ENCODE measurements at places on chromosomes 12 and 14.

DNA sequence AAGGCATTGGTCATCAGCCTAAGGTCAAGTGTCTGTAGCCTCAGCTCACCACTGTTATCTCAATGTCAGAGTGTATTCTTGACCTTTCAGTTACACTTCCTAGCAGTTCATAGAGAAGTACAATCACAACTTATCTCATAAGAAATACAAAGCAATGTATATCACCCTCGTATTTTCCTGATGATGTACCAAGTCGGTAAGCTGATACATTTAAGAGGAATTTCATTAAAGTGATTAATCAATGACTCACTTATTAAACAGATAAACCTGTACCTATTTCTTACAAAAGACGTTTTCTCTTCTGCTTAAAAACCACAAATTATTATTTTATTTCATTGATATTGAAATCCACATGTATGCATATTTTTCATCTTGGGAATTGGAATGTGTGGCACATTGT is 3.9 kb upstream of the PRB3 start:
- no peak for DNase-seq

GRCh38 chr12:31712877-31713276 is 15.9 kb downstream of the AMN1 start:
- no peak for DNase-seq

- no peak for DNase-seq
These were observed 201.3 kb downstream of the GPHN start for GRCh38 chr14:66709291-66709690.

- DNase-seq: no peak
These were observed 16.7 kb downstream of the HRK start for GRCh38 chr12:116864371-116865160.

GRCh38 chr14:76320486-76320885 is 55.5 kb upstream of the ESRRB start:
- DNase-seq: no peak

DNA sequence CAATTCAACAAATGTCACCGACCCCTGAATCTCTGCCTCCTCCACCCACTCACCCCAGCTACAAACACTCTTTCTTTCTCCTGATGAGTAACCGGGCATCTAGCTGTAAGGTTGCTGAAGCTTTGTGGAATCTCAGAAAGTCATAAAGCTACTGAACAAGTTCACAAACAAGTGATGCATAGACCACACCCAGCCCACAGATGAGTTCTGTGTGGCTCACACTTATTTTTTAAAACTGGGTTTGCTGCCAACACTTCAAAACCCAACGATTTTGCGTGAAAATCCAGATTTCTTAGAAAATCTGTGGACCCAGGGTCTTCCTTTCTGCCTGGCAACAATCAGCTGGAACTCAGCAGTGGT is 96.1 kb downstream of the APAF1 start:
- no peak for DNase-seq

DNA sequence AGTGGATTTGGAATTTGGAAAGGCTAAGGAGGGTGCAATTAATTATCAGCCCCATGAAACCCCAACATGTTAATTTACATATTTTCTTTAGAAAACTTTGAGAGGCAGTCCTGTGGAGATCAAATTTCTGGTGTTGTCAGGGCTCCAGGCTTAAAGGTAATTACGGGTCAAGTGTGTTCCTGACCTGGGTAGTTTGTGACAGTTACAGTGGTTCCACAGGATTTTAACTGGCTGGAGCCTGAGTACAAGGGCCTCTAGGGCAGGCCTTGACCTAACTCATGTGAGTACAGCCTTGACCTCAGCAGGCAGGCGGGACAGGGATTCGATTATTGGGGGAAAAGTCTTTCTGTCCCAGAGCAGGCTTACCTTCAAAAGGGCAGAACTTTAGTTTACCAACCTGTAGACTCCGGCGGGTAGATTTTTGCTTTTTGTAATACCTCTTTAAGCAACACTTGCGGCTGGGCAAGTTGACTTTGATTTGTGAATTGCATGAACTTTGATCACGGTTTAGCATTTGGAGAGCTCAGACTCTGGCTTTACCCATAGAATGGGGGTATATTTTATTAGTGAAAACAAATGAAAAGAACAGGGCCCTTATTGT is 8.4 kb upstream of the PPTC7 start:
- no peak for DNase-seq

DNA sequence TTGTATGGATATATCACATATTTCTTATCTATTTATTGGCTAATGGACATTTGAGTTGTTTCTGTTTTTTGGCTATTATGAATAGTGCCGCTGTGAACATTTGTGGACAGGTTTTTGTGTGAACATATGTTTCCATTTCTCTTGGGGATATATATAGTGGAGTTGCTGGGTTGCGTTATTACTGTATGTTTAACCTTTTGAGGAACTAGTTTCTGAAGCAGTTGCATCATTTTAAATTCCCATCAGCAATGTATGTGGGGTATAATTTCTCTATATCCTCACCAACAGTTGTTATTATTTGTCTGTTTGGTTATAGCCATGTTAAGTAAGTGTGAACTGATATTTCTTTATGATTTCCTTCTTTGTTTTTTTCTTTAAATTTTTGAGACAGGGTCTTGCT is 10.7 kb downstream of the TCTN2 start:
- no peak for DNase-seq

DNA sequence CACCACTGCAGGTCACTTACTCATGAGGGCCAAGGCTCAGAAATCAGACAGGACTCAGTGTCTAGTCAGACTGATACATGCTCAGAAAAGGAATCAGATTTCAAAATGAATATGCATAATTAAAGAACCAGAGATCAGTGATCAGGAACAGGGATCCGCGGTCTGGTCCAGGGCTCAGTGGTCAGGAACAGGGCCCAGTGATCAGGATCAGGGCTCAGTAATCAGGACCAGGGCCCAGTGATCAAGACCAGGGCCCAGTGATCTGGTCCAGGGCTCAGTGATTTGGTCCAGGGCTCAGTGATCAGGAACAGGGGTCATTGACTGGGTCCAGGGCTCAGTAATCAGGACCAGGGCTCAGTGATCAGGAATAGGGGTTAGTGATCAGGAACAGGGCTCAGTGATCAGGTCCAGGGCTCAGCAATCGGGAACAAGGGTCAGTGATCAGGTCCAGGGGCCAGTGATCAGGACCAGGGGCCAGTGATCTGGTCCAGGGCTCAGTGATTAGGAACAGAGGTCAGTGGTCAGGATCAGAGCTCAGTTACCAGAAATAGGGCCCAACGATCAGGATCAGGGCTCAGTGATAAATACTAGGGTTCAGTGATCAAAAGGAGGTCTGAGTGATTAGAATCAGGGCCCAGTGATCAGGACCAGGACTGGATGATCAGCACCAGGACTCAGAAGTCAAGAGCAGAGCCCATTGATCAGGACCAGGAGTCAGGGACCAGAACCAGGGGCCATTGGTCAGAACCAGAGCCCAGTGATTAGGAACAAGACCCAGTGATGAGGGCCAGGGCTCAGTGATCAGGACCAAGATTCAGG is 175.3 kb downstream of the TMEM121 start:
- no peak for DNase-seq
